ENCODE measurements at places on chromosomes 1 and 21.

- DNase-seq, result no peak
These were observed 78.9 kb upstream of the ARID1A start for GRCh38 chr1:26616881-26617280.

- DNase-seq, result no peak
These were observed 103.3 kb downstream of the GDAP2 start for GRCh38 chr1:117826119-117826518.

GRCh38 chr1:201376107-201376463 is 1.4 kb downstream of the TNNT2 start:
- no peak for DNase-seq

- DNase-seq, result no peak
These were observed 129.0 kb upstream of the TMPRSS2 start for GRCh38 chr21:41636636-41637630.

DNA sequence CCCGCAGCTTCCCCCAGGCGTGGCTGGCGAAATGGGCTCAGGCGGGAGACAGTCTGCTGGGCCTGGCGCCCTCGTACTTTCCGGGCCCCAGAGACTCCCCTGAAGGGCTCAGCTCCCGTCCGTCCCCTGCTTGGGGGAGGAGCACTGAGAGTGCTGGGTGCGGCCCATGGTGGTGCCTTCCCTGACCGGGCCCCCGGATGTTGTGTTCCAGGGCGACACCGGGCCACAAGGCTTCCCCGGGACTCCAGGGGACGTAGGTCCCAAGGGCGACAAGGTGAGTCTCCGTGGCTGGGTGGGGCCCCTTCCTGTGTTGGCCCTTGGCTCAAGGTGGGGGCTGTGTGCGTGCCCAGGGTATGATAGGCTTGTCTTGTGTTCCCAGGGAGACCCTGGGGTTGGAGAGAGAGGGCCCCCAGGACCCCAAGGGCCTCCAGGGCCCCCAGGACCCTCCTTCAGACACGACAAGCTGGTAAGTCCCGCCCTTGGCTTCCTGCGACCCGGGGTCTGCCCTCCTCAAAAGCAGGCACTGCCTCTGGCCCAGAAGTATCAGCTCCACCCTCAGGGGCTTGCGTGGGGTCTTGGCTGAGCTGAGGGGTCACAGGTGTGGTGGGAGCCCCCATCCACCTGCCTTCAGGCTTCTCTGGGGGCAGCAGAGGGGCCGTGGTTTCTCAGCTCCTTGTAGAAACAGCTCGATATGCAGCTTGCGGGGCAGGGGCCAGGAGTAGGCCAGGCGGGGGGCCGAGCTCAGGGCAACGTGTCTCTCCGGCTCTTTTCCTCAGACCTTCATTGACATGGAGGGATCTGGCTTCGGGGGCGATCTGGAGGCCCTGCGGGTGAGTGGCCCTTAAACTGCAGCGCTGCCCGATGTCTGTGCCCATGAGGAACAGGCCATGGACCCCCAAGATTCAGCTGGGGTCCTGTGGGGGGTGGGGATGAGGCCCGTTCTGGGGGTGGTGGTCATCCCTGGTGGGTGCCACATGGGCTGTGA is 62.3 kb downstream of the SLC19A1 start:
- DNase-seq, result no peak

GRCh38 chr1:19043579-19044443 is 87.3 kb upstream of the IFFO2 start:
- no peak for DNase-seq

- DNase-seq, result no peak
These were observed 22.7 kb downstream of the ACTL8 start for GRCh38 chr1:17777818-17778217.

DNA sequence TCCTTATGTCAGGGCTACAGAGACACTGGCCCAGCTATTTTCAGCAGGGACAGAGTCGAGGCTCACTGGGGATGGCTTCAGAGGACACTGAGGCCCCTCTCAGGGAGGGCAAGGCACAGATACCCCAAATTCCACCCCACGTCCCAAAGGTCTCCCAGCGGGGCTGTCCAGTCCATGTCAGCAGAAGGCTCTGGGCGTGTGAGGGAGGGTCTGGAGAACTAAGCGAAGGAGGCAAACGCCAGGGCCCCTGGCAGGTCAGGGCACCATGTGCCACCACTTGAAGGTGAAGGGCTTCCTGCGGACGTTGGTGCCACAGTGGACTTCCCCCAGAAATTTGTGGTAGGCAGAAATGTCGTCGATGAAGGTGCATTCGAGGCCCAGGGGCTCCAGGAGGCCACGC is 15.0 kb upstream of the SDHB start:
- DNase-seq, result no peak

GRCh38 chr1:100352267-100353070 is at the start of gene CDC14A:
TSS of gene CDC14A (plus strand) at chr1:100352506. CDS start at chr1:100352955, 449 bp downstream.
- DNase-seq, result peak; percentile 70

DNA sequence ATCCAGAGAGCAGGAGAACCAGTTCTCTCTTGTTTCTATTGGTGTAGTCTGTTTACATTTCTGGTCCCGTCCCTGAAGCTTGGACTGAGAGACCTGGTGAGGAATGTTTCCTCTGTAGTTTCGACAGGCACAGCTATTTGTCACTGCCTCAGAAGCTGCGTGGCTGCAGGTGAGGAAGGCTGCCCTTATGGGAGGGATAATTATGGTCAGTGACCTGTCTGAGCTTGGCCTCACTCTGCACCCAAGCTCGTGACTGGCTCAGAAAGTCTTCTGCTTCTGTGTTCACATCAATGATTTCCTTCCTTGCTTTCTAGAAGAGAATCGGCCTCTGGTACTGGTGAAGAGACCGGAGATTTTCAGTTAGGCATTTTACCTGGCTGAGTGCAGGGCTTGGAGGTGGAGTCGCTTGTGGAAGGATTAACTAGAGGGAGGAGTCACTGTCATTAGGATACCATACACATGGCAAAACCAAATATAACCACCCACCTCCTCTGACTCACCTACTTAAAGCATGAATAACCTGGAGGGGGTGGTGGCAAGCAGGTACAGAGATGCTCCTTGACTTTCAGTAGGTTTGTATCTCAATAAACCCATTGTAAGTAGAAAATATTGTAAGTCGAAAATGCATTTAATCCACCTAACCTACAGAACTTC is 19.9 kb upstream of the WDR26 start:
- no peak for DNase-seq

DNA sequence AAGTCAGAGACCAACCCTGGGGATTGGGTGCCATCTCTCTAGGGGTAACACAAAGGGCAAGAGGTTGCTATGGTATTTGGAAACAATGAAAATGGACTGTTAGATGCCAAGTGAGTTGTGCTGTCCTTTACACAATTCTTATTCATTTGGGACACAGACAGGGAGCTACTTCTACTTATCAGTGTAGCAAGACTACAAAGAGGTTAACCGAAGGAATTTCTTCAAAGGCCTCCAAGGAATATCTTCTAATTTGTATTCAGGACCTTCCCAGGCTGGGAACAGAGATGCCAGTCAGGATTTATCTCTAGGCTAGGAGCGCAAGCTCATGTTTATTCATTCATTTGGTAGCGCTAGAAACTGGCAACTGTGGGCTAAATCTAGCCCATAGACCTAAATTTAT is 2.6 kb downstream of the NAXE start:
- no peak for DNase-seq

- no peak for DNase-seq
These were observed 99.6 kb downstream of the DTL start for GRCh38 chr1:212135166-212135565.

- no peak for DNase-seq
These were observed 122.7 kb downstream of the CCDC185 start for GRCh38 chr1:223515926-223516325.

GRCh38 chr1:117268535-117269455 is 58.1 kb upstream of the VTCN1 start:
- no peak for DNase-seq

GRCh38 chr1:75723989-75724471 is 479 bp upstream of the ACADM start:
- peak; percentile 30 for DNase-seq

DNA sequence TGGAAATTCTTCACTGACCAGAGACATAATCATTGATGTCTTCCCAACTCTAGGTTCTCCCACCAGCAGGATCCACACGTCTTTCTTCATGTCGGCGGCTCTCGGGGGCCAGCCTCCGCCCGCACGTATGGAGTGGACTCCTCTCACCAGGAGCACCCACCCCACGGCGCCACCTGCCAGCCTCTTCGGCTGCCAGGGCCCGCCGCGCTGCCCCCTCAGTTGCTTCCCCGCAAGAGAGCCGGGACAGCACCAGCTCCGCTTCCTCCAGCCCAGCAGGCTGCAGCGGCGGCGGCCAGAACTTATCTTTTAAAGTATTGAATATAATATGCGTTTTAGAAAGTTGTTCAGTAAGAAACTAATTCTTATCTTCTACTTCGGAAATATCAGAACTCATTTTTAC is 273.5 kb downstream of the LIPI start:
- no peak for DNase-seq

DNA sequence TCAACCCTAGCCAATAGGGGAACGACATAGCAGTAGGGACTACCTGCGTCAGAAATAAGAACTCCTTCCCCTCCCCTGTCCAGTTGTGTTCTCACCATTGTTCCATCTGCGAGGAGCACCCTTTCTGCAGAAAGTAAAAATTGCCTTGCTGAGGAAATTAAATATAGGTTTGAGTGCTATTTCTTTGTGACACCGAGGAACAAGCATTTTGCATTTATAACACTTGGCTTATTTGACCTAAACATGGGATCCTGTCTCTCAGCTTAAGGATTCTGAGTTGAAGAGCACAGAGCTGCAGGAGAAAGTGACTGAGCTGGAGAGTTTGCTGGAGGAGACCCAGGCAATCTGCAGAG is 10.7 kb upstream of the SH3BGRL3 start:
- DNase-seq, result no peak

DNA sequence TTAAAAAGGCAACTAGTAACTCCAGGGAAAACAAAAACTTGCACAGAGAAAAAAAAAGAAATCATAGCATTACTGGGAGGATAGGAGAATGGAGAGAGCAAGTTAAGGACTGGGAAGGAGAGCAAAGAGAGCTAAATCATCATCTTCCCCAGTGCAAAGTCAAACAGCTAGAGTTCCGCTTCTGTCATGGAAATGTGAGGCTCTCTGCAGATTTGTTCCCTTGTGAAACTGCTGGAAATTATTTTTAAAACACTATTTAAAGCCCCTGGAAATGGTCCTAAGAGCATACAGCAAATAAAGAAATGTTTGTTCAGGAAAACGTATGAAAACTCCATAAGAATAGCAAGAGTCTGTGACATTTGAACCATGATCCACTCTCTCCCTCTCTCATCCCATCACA is 64.6 kb downstream of the CAMK2N1 start:
- no peak for DNase-seq

DNA sequence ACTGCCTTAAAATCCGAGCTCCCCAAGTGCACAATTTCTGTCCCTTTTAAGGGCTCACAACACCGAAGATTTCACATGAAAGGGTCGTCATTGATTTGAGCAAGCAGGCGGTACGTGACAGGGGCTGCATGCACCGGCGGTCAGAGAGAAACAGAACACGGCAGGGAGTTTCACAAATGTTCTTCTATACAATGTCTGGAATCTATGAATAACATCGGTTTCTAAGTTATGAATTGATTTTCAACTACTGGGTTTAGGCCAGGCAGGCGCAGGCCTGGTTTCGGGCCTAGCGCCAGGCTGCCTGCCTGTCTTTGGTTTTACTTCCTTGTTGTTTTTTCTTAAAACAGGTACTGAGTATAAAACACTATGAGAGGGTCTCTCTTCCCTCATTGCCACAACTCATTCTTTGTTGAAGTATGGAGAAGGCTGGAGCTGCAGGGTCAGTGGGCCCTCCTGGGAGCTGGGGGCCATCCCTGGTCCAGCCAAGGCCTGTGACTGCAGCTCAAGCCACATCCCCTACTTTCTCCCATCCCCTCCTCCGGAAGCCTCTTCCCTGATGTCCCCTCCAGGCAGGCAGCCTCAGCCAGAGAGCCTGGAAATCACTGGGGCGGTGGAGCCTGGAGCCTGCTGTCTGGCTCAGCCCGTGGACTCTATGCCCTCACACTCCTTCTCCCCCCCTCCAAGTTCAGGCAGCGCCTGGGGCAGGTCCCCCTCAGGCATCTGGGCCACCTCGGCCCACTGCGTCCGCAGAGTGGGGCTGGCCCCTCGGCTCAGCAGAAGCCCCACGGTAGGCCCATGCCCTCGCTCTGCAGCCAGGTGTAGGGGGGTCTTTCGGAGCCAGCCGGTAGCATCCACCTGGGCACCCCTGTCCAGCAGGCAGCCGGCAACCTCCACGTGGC is 2.4 kb downstream of the ANKRD65 start:
- no peak for DNase-seq

GRCh38 chr1:152071123-152071522 is 17.7 kb downstream of the TCHHL1 start:
- no peak for DNase-seq

DNA sequence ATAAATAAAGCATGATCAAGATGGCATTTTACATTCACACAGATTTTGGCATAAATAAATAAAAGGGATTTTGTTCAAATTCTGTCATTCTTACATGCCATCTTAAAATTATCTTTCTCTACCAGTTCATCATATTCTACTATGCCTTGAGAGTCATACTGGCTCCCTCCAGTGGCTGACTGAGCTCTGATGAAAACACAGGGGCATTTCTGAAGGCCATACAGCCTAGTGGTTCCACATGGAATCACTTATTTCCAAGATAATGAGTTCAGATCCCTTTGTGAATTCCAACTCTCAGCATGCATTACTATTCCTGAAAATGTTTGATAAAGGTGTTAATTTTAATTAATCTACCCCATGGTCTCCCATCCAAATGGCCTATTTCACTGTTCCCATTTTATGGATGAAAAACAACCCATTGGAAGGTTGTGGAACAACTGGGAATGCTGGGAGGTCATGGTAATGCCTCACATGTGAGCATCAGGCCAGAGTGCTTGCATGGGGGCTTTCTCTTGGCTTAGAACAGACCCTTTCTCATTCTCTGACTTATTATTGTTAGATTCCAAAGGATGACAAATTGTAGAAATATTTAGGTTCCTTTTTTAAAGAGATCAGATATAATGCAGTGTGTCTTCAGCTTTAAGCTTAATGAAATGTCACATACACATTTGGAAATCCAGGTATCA is 622.4 kb upstream of the PKN2 start:
- no peak for DNase-seq

GRCh38 chr1:219434285-219434922 is 178.5 kb downstream of the ZC3H11B start:
- no peak for DNase-seq

GRCh38 chr1:109892561-109893368 is 17.9 kb upstream of the CSF1 start:
- no peak for DNase-seq

DNA sequence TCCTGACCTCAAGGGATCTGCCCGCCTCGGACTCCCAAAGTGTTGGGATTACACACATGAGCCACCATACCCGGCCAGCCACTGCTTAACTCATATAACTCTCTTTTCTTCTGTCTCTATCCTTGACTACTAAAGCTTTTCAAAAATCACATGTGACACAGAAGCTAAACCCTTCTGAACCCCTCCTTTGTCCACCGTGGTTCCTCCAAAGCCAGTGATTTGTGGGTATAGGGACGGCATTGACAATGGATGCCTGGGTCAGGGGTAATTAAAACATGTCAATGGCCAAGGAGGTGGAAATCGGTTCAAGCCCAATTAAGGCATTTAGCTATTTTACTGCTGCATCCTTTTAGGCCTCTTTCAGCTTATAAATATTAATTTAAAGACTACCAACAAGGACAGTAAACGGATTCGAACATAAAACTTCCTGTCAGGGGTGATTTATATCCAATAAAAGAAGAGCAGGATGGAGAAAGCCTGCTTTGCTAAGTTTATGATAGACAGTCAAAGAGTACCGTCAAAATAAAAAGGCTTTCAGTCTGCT is 242.3 kb downstream of the GPATCH2 start:
- no peak for DNase-seq

GRCh38 chr1:3767328-3767925 is 5.1 kb upstream of the SMIM1 start:
- DNase-seq, result no peak

- DNase-seq, result no peak
These were observed 3.4 kb downstream of the LRRC71 start for GRCh38 chr1:156923670-156924477.
